ENCODE measurements at places on chromosomes 1 and 21.

GRCh38 chr1:180112984-180113647 lies 41.6 kb upstream of the QSOX1 start:
- no peak for DNase-seq

- DNase-seq: peak; percentile 28
Measured at GRCh38 chr1:199122532-199123311, 483.9 kb downstream of the PTPRC start.

DNA sequence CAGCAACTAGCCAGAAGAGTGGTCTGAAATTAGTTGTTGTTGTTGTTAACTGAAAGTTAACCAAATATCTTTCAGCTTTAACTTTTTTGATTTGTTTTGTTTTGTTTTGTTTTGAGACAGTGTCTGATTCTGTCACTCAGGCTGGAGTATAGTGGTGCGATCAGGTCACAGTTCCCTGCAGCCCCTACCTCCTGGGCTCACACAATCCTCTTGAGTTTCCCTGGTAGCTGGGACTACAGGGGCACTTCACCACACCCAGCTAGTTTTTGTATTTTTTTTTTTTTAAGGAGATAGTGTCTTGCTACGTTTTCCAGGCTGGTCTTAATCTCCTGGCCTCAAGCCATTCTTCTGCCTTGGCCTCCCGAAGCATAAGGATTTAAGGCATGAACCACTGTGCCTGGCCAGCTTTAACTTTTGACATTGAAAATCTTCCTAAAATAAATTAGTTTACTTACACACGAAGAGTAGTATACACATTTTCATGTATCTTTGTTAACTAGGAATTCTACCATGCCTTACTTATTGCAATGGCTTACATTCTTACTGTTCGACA lies 45.0 kb downstream of the GNG12 start:
- DNase-seq: no peak

DNA sequence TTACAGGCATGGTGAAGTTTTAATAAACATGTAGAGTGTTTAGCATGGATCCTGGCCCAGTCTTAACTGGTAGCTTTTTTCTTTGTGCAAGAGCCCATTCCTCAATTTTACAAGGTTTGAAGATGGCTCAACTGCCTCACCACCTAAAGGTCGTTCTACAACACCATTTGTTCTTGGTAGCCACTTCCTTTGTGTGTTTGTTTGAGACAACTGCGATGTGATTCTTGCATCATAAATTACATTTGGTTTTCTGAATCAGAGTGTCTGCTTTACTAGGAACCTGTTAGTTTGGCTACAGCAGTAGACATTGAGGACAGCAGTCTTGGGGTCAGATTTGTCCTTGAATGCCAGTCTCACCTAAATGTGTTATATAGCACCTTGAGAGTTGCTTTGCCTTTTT lies 3.3 kb downstream of the PLEKHM2 start:
- no peak for DNase-seq

- no peak for DNase-seq
Measured at GRCh38 chr1:113818578-113818977, 6.3 kb upstream of the RSBN1 start.

Data from AG09309 (cell line).